ENCODE measurements at places on chromosomes 2 and 18.
A peak's percentile ranks its signal among the peaks of the same experiment; 100 is the strongest.

DNA sequence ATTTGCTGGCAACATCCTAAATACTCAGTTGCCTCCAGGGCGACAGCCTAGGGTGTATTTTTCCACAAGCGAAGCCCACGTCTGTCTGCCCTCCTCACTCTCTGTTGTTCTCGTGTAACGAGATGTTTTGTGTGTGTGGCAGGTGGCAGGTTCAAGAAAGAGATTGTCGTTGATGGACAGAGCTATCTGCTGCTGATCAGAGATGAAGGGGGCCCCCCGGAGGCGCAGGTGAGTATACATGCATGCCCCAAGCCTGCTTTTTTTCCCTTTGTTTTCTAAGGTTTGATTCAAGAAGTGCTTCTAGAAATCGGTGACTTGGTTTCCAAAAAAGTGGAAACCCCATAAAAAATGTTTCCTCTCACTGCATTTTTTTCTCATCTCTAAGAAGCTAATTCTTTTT lies 247.0 kb downstream of the AGAP1 start:
- no peak for DNase-seq

DNA sequence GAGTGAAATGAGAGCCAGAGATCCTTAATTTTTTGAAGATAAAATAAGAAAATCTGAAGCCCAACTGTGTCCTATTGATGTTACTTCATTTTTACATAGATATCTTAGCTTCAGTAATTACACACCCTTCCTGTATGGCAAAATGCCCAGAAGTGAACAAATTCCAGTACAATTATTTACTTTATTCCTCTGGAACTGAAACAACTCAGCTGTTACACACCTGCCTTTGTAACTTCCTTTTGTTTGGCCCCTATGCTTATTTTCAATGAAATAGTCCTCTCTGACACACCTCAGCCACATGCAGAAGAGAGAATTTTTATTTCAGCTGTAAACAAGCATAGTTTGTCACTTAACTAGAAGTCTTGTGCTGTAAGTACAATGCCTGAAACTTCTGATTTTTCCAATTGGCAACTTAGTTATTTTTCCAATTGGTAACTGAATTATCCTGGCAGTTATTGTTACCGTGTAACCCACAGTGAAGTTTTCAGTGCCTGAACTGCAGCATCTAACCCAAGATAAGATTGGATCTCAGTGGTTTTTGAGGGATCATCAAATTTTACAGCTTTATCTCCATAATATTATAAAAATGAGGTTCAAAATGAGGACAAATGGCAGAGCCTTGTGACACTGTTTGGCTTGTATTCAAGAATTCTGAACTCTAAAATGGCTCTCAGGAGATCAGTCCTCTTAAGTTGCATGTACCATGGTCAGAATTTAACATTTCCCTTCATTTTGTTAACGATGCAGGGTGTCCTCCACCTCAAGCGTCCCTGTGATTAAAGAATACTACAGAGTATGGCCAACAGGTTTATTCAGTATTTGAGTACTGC lies 82.6 kb downstream of the PKP4 start:
- peak; percentile 47 for DNase-seq

DNA sequence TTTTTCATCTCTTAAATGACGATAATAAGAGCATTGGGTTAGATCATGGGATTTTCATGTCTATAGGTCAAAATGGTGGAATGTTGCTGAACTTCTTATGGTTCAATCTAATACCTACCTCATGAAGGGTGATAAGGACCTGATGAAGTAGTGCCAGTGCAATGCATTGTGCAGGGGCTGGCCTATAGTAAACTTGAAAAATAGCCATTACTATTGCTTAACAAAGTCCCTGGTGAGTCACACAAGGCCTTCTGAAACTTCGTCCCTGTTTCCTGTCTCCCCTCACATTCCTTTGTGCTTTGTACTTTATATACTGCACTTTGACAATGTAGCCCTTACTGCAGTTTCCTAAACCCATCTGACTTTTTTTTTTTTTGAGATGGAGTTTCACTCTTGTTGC lies 515.9 kb downstream of the SLC4A3 start:
- DNase-seq, result peak; percentile 63

DNA sequence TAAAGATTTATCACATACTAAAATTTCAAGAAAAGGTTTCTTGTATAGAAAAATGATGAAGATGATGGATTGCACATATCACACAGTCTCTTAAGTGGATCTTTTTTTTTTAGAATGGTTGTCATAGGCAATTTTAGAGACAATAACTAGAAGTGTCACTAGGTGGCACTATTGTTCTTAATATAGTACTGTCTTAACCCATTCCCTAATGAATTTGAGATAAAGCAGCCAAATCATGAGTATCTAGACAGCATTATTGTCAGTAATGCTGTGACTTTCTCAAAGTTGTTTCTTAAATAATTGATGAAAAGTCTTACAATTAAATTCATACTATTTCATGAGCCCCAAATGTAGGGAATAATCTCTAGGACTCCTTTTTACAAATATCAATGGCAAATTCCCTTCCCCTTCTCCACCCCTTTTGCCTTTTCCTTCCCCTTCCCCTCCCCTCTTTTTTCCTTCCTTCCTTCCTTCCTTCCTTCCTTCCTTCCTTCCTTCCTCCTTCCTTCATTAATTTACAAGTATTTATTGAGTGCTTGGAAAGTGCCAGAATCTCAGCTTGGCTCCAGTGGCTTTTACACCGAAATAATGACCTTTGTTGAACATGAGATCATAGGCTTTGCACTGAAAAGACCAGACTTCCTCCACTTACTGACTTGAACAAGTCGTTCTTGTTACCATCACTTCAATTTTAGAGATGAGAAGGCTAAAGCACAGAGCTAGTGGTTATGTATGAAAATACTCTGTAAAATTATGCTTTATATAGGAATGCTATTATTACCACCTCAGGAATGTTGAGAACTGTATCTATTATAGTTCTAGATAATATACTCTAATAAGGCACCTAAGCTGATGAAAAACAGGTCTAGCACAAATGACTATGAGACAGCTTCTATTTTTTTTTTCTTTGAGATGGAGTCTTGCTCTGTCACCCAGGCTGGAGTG lies 19.8 kb downstream of the MYL12B start:
- peak; percentile 77 for DNase-seq

GRCh38 chr2:140650825-140651224 lies 1480.0 kb downstream of the LRP1B start:
- peak; percentile 20 for DNase-seq

- DNase-seq, result no peak
These were observed 328.4 kb downstream of the CLIP4 start for GRCh38 chr2:29443627-29444026.

DNA sequence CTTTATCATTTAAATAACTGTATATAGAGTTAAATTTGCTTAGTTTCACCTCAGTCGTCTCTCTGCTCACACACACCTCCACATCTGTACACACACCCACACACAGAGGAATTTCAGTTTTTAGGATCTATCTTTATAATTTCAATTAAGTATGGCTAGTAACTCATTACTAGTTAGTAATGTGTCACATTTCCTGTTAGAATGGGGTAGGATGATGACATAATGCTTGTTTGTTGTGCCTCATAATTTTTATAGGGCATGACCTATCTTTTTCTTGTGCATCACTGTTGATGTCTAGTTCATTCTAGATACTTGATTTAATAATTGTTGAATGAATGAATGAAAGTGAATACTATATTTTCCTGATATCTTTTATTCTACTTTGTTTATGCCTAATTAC lies 108.6 kb downstream of the AGPS start:
- DNase-seq, result no peak

- DNase-seq, result peak; percentile 78
These were observed 37.0 kb upstream of the GRHL1 start for GRCh38 chr2:9914384-9915065.

DNA sequence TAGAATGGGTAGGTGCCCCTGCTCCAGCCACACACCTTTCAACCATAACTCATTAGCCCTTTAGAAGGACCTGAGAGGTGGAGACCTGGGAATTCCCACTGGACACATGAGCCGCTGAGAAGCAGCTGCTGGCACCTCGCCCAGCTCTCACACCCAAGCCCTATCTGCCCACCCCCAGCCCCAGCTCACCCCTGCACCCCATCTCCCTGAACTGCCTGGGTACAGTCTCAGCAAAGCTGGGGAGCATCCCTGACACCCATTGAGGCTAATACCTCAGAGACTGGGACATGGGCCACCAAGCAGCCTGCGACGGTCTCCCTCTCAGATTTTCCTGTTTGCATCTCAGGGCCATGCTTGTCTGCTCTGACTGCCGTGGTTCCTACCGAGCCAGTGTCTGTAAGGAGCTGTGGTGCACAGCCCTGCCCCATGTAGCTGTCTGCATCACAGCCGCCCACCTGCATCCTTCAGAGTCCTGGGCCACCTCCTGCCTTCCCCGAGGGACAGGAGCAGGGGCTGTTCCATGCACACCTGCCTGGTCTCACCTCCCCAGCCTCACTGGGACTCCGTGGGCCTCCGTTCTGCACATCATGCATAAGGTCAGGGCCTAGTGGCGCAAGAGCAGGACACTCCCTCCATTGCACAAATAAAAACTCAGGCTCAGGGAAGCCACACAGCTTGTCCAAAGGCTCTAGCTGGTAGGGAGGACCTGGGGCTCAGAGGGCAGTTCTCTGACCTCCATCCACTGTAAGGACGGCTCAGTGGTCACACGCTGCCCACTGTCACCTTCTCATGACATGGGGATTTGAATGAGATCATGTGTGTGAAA lies 90.0 kb downstream of the SEPTIN10 start:
- DNase-seq, result no peak

- no peak for DNase-seq
These were observed 31.0 kb downstream of the TMEM87B start for GRCh38 chr2:112085916-112086669.

- no peak for DNase-seq
These were observed 92.3 kb downstream of the TTC27 start for GRCh38 chr2:32719933-32720716.

DNA sequence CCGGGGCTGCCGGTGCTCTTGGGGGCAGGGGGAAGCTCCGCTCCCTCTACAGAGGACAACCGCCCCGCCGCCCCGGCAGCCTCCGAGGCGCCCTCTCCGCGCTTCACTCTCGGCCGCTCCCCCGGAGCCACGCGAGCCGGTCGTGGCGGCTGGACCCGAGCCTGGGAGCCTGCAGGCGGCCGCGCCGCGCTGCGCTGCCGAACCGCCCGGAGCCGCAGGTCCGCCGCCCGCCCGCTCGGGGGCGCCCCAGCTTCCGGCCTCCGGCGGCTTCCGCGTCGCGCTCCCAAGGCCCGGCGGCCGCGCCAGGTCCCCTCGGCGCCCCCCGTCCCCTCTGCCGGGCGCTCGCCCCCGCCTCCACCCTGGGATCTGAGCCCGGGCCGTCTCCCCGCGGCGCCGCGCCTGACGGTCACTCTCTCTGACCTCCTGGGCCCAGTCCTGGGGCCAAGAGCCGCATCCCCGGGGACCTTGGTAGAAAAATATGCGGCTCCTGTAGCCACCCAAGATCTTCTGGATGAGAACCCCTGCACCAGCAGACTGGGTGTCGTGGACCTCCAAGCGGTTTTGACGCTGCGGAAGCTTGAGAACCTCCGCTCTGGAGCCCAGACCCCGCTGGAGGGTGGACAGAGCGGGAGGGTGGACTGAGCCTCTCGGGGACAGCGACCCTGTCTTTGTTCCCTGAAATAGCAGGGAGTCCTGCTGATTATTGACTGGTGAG lies 44.3 kb downstream of the SERTAD2 start:
- DNase-seq, result no peak

GRCh38 chr2:158488442-158489216 lies 31.9 kb downstream of the PKP4 start:
- no peak for DNase-seq

- DNase-seq, result no peak
These were observed 1170.3 kb upstream of the CHAC2 start for GRCh38 chr2:52597346-52597745.

DNA sequence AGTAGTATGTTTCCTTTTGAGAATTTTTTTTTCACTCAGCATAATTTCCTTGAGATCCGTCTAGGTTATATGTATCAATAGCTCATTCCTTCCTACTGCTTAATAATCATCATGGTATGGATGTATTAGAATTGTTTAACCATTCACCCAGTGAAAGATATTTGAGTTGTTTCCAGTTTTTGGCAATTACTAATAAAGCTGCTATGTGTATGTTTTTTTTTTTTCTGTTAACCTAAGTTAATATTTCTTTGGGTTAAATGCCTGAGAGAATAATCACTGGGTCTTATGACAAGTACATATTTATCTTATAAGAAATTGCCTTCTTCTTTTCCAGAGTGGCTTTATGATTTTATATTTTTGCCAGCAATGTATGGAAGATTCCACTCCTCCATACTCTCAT lies 96.4 kb upstream of the ST6GAL2 start:
- DNase-seq, result no peak
